ENCODE measurements at places on chromosomes 6 and 20.

GRCh38 chr6:44642870-44643522 lies 255.5 kb downstream of the CDC5L start:
- peak; percentile 61 for DNase-seq

DNA sequence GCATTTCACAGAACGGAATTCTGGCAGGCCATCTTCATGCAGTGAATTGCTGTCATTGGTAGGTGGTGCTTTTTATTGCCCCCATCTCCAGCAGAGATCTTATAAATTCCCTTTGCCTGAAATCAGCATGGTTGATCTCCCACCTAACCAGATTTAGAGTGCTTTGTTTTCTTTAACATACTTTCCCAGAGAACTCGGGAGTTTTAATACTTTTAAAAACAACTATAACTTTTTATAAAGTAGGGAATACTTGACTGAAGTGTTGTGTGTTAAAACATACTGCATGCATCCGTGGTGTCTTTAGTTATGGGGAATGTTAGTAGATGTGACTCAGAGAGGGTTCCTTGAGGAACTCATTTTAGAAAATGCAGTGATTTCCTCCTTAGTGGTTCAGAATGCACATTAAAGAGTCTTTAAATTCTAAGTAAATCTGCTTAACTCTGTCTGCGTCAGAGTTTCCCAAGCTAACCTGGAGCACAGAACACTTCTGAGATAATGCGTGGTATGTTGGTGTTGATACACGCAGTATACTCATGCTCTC lies 54.9 kb downstream of the AKAP12 start:
- no peak for DNase-seq

DNA sequence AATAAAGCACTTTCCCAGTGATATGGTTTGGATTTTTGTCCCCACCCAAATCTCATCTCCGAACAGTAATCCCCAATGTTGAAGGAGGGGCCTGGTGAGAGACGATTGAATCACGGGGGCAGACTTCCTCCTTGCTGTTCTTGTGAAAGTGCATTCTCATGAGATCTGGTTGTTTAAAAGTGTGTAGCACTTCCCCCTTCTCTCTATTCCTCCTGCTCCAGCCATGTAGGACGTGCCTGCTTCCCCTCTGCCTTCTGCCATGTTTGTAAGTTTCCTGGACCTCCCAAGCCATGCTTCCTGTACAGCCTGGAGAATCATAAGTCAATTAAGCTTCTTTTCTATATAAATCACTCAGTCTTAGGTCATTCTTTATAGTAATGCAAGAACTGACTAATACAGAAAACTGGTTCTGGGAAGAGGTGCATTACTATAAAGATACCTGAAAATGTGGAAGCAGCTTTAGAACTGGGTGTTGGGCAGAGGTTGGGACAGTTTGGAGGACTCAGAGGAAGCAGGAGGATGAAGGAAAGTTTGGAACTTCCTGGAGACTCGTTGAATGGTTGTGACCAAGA lies 7.4 kb downstream of the EPM2A start:
- DNase-seq = no peak

DNA sequence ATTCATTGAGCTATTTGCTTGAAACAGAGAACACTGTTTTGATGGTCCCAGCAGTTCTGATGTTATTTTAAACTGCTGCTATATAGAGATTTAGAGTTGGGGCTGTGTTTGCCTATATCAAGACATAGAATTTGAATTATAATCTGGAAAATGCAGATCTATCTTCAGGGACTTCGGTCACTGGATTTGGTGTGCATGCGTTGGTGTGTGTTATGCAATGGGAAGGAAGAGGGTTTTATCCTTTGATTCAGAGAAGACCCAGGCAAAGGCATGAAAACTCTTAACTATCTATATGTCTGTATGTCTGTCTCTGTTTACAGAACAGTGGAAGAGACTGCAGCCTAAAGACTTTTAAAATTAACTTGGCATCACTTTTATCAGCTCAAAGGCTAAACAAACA lies 2.0 kb downstream of the ADGRB3 start:
- no peak for DNase-seq

DNA sequence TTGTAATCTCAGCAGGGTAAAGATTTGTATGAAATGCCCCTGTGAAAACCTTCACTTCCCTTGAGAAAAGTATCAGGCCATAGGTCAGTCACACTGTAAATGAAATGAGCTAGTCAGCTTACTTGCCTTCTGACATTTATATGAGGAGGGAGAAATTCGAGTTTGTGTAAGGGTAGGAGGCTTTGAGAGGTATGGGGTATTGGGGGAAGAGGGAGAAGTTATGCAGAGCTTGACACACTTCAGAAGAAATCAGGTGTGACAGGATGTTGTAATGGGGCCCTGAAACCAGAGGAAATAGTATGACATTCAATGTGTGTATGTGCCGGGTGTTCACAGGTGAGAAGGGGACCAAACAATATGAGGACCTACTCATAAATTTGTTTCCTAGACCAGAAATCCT lies 64.2 kb upstream of the CCN6 start:
- DNase-seq = no peak

GRCh38 chr20:25521382-25521781 lies 63.9 kb downstream of the NINL start:
- DNase-seq = no peak

DNA sequence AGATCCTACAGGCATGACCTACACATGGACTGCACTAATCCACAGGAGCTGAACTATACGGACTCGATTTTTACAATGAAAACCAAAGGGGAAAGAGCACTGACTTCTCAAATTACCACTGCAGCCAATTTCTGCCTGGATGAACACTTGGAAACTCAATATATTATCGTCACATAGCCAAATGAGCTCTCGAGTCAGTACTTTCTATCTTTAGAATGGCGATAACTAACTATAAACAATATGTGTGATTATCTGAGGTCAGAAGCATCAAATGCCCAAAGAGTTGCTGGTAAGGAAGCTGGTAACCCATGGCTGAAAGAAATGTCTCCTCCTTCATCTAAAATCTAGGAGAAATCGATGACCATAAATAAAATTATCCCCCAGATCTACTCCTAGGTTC lies 86.7 kb downstream of the KIF16B start:
- no peak for DNase-seq

- DNase-seq = peak; percentile 81
Observed at GRCh38 chr6:2971420-2972218, at the start of gene SERPINB6. Gene SERPINB6 (minus strand): TSS chr6:2971567. CDS start chr6:2959332, 12,235 bp downstream.

GRCh38 chr6:108872575-108872974 lies 24.4 kb downstream of the ARMC2 start:
- no peak for DNase-seq

GRCh38 chr20:57785061-57785460 lies 75.2 kb upstream of the PMEPA1 start:
- DNase-seq = no peak

- peak; percentile 71 for DNase-seq
Observed at GRCh38 chr20:32456869-32457478, 98.8 kb downstream of the ASXL1 start.

GRCh38 chr6:150953851-150954250 lies 88.3 kb downstream of the MTHFD1L start:
- DNase-seq = no peak

DNA sequence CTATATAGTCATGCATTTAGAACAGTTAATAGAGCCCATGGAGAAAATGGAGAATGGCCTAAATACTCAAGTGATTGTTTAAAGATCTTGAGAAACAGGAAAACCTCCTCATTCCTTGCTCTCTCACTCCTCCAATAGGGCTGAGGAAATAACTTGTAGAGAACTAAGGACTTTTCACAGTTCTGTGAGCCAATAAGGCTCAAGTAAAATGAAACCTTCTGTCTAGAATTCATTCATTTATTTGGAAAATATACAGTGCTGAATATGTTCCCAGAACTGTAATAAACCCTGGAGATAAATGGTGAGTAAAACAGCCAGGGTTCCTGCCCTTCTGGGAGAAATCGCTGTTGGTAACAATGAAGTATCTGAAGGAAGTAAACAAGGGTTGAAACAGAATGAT lies 35.3 kb downstream of the ELOVL2 start:
- DNase-seq = peak; percentile 75

- peak; percentile 54 for DNase-seq
Observed at GRCh38 chr6:56593801-56594318, 48.8 kb downstream of the DST start.

GRCh38 chr20:36969051-36969450 lies 17.5 kb upstream of the SAMHD1 start:
- DNase-seq = no peak

DNA sequence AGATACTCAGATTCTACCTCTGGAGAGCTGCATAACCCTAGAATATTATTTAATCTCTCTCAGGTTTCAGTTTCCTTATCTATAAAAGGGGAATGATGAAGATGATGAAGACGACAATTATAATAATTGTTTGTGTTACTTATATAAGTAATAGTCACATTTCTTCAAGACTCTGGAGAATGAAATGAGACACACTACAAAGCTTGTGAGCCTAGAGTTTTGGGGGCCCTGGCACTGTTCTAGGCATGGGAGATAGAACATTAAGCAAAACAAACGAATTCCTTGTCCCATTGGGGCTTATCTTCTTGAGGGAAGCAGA lies 5.4 kb upstream of the ZNF217 start:
- no peak for DNase-seq

DNA sequence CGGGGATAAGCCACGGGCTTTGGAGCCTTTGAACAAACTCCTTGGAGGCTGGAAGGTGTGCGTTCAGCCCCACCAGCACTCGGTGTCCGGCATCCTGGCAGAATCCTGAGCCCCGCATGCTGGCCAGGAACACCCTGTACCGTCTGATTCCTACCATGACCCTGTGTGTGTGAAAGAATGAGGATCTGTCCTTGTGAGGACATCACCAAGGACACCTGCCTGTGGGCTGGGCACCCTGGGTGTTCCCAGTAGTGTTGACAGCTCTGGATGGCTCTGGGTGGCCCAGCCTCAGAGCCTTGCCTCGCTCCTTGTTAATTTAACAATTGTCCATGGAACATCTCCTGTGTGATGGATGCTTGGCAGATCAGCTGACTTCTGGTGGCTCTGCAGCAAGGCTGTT lies 234.3 kb downstream of the QKI start:
- DNase-seq = no peak

- no peak for DNase-seq
Observed at GRCh38 chr6:138563650-138564049, 64.4 kb upstream of the NHSL1 start.

GRCh38 chr6:100307561-100307960 lies 157.2 kb downstream of the SIM1 start:
- no peak for DNase-seq

GRCh38 chr20:58243653-58244410 lies 15.4 kb upstream of the ANKRD60 start:
- no peak for DNase-seq

- DNase-seq = no peak
Observed at GRCh38 chr6:63868351-63868750, 232.7 kb downstream of the PHF3 start.

GRCh38 chr20:25272223-25273000 lies 24.5 kb downstream of the PYGB start:
- DNase-seq = peak; percentile 29

DNA sequence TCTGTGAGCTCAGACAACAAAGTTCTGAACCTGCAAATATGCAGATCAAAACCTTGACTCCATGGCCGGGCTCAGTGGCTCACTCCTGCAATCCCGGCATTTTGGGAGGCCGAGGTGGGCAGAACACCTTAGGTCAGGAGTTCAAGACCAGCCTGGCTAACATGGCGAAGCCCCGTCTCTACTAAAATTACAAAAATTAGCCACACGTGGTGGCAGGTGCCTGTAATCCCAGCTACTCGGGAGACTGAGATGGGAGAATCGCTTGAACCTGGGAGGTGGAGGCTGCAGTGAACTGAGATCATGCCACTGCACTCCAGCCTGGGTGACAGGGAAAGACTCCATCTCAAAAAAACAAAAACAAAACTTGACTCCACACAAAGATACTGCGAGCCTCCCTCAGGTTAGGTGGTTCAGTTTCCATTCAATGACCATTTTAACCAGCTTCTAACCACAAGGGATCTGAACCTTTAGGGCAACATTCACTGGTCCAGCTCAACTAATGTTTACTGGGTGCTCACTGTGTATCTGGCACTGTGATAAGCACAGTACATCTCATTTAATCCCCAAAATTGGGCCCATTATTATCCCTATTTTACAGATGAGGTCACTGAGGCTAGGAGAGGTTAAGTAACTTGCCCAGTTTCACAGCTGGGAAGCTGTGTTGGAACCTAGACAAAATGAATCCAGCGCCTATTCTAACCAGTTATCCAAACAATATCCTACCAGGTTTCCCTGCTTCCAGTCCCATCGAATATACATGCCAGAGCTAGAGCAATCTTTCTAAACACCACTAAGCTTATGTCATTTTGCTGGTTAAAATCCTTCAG lies 1.8 kb downstream of the SNRPB start:
- DNase-seq = peak; percentile 52

- no peak for DNase-seq
Observed at GRCh38 chr20:37905671-37906613, 3.0 kb downstream of the VSTM2L start.

GRCh38 chr6:16168858-16169257 lies 40.0 kb downstream of the MYLIP start:
- peak; percentile 45 for DNase-seq

- DNase-seq = no peak
Observed at GRCh38 chr6:158638324-158638854, 6.2 kb downstream of the DYNLT1 start.

DNA sequence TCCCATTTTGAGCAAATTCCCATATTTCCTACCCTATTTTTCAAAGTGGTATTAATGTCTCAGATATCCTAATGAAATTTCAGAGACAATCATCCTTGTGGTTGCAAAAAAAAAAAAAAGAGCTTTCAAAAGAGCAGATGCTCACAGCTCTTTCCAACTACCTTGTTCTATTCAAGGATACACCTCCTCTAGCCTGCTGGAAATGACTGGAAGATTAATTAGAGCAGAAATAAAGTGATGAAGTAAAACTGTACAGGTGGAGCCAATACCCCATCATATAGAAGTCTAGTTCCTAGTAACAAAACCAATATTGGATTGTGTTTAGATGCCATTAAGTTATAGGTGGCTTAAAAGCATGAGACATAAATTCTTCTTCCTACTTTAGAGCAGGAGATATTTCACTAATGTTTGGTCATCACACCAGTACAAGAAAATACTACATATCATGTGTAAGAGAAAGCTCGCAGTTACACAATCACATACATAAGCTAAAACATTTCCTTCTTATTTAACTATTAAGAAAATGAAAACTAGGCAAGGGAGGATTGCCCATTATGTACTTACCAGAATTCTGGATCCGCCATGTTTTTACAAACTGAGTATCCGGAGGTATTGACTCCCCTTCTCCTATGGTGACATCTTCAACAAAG lies 42.4 kb downstream of the ILRUN start:
- no peak for DNase-seq

- DNase-seq = no peak
Observed at GRCh38 chr6:39268721-39269120, 39.4 kb upstream of the KCNK5 start.

- peak; percentile 93 for DNase-seq
Observed at GRCh38 chr6:42224222-42225028, 6.8 kb upstream of the MRPS10 start.

Data from GM23248 (cell line).